Right ventricle myocardium inferior (tissue), 1 donor: ENCODE measurements at places on chromosomes 7 and 10. TPM values are rescaled to one million over a fixed set of nuclear protein-coding genes. Genes with fewer than 3 reads are reported as not detected.

INPP5A gene
- 108 TPM for total RNA-seq

CRTAC1 gene
- 1.5 TPM for total RNA-seq

PON3 gene
- 0.57 TPM for total RNA-seq

- no peak for DNase-seq
Observed at GRCh38 chr10:11433657-11434056, 177.8 kb downstream of the USP6NL start.

GRCh38 chr7:112495156-112495788 lies 14.5 kb downstream of the LSMEM1 start:
- DNase-seq: no peak

DNA sequence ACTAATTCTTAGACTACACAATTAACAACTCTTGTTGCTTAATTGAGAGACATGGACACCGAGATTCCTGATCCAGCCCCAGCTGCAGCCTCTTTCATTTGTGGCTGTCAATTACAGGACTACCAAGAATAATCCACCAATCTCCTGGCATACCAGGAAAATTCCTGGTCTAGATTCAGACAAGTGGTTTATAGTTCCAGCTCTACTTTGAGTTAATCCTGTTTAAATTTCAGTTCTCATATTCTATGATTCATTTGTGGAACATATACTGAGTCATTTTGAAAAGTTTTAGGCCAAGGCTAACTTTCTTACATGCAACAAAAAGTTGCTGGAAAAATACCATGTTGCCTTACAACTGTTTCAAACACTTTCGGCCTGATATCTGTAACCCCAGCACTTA lies 253.5 kb downstream of the MAGI2 start:
- DNase-seq: no peak

- no peak for DNase-seq
Observed at GRCh38 chr7:18874880-18875279, 242.6 kb downstream of the TWIST1 start.

DNA sequence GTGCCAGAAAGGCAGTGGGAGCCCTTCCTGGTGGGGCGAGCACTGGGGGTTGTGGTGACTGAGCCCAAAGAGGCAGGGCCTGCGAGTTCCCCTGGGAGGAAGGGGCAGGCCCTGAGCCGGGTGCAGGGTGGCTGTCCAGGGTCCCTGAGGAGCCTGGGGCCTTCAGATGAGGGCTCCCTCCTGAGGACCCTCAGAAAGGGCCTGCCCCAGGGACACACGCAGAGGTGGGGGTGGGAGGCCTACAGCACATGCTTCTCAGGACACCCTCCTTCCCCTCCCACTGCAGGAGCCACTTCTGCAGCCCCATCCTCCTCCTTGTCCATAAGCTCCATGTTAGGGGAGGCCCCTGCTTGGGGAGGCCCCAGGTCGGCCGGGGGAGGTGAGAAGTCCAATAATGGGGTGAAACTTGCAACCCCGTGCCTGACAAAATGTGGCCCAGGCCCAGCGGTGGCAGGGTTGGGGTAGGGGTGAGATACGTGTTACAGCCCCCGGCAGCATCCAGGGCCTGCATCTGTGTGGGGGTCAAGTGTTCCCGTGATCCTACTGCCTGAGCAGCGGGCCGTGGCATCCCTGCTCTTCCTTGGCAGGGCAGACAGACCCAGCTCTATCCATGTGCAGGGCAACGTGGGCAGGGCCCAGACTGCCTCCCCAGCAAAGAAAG lies 31.8 kb upstream of the RET start:
- DNase-seq: no peak

DNA sequence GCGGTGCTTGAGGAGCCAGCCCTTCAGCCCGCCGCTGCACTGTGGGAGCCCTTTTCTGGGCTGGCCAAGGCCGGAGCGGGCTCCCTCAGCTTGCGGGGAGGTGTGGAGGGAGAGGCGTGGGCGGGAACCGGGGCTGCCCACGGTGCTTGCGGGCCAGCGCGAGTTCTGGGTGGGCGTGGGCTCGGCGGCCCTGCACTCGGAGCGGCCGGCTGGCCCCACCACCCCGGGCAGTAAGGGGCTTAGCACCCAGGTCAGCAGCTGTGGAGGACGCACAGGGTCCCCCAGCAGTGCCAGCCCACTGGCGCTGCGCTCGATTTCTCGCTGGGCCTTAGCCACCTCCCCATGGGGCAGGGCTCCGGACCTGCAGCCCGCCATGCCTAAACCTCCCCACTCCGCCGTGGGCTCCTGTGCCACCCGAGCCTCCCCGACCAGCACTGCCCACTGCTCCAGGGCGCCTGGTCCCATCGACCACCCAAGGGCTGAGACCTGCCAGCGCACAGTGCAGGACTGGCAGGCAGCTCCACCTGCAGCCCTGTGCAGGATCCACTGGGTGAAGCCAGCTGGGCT lies 9.5 kb upstream of the GSTO1 start:
- no peak for DNase-seq

DNA sequence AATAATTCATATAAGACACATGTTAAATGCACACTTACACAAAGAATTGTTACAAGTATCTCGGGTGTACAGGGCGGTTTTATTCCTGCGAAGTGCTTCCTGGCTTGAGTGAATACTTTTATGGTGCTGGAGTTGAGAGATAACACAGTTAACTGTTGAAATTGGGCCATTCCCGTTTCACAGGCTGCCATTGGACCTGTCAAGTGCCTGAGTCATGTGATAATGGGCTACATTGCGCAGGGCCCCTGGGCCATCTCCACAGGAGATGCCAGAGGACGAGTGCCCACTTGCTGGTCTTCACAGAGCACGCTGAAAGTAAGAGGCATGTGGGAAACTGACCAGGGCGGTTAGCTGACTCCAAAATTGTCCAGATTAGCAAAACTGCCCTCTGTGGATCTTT lies 4.8 kb downstream of the FBH1 start:
- DNase-seq: no peak

- no peak for DNase-seq
Observed at GRCh38 chr7:73966062-73966940, 61.7 kb upstream of the ELN start.

- no peak for DNase-seq
Observed at GRCh38 chr7:145088111-145088745, 252.4 kb upstream of the TPK1 start.

TFR2 gene
- total RNA-seq: 0.22 TPM

WAPL gene
- 21.5 TPM for total RNA-seq

DNA sequence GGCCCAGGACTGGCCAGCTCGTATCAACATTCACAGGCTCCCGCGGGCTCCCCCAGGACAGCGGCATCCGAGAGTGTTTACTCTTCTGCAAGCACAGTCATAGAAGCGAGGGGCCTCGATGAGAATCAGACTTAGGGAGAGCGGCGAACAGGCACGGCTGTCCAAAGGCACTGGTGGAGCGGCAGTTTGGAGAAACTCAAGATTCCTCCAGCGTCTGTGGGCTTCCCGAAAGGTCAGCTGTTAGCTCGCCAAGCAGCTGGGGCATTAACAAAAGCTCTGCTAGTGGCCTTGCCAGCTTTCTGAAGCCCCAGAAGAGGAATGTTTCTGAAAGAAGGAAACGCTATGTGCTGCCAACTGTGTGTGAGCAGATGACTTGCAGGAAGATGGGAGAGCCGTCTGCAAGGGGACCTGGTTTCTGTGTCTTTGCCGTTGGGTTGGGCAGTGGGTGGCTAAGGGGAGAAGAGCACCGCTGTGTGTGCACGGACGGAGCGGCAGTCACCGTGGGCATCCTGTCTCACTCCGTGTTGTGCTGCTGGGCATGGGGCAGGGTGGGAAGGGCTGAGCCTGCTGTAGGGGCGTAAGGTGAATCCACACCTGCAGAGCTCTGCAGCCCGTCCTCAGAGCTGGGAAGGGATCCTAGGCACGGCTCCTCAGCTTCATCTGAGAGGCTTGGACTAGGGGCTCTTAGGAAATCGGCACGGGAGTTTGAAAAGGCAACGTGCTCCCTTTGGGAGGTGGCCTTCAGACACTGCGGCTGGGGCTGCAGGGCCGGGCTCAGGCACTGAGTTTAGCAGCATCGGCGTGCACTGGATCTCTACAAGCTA lies 42.1 kb downstream of the AMZ1 start:
- DNase-seq: peak; percentile 56

DNA sequence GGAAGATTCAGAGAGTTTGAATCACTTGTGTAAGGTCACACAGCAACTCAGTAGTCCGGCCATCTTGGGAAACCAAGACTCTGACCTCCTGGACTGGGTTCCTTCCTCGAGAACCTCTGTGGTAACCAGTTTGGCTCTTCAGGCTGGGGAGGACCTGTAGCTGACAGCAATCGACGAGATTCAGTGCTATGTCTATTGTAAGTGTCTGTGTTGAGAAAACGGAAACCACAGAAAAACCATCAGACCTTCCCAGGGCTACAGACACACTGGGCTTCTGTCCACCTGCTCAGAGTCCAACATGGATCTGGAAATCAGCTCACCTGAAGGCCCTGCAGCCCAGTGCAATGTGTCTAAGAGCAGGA lies 403.7 kb downstream of the RPS24 start:
- DNase-seq: no peak

UCMA gene
- total RNA-seq: not detected

- DNase-seq: no peak
Observed at GRCh38 chr7:21243265-21243664, 184.6 kb upstream of the SP4 start.

- no peak for DNase-seq
Observed at GRCh38 chr10:28008054-28008453, 9.2 kb upstream of the ODAD2 start.

DNA sequence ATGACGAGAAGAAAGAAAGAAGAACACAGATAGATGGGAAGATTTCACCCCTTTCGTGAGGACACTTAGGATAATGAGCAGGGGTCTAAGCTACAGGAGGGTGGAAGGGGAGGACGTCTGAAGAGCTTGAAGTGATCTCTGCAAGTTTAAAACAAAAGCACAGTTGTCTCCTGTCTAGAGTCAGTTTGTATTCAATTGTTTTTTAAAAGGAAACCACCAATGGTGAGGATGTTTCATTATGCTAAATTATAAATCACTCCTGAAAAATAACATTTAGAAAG lies 85.9 kb downstream of the ADAM12 start:
- no peak for DNase-seq

GRCh38 chr7:100975371-100975821 lies 6.0 kb downstream of the MUC12 start:
- DNase-seq: no peak

GRCh38 chr10:45256246-45256645 lies 59.2 kb downstream of the OR13A1 start:
- no peak for DNase-seq

DNA sequence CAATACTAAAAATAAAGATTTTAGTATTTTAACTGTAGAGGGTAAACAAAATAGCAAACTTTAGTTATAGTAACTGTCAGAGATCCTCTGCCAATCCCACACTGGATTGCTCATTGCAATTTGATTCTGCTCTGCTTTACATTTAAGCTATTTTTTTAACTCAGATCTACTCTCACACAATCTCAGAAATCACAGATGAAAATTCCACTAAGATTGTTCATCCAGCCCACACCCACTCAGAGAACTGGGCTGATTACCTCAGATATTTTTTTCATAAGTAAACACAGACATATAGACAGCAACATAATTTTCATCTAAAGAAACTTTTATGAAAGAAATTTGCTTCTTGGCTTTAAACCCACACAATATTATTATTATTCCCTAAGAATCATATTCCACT lies 7.0 kb downstream of the OSBPL3 start:
- no peak for DNase-seq

CTAGE4 gene
- 0.30 TPM for total RNA-seq

DNA sequence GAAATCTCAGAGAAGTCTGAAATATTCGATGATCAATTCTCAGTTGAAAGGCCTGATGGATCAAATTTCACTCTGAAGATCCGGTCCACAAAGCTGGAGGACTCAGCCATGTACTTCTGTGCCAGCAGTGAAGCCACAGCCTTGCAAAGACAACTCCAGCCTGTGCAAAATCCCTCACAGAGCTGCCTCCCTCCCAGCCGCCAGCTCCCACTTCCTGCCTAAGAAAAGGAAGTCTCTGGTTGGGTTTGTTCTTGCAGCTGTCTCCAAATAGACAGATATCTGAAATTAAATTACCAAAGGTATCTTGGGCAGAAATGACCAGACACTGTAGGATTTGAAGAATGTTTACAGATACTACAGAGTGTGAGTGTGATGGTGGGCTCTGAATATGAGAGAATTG lies 43.4 kb upstream of the PRSS58 start:
- DNase-seq: no peak

UNC5B gene
- total RNA-seq: 13.1 TPM

HMX3 gene
- not detected for total RNA-seq

DNA sequence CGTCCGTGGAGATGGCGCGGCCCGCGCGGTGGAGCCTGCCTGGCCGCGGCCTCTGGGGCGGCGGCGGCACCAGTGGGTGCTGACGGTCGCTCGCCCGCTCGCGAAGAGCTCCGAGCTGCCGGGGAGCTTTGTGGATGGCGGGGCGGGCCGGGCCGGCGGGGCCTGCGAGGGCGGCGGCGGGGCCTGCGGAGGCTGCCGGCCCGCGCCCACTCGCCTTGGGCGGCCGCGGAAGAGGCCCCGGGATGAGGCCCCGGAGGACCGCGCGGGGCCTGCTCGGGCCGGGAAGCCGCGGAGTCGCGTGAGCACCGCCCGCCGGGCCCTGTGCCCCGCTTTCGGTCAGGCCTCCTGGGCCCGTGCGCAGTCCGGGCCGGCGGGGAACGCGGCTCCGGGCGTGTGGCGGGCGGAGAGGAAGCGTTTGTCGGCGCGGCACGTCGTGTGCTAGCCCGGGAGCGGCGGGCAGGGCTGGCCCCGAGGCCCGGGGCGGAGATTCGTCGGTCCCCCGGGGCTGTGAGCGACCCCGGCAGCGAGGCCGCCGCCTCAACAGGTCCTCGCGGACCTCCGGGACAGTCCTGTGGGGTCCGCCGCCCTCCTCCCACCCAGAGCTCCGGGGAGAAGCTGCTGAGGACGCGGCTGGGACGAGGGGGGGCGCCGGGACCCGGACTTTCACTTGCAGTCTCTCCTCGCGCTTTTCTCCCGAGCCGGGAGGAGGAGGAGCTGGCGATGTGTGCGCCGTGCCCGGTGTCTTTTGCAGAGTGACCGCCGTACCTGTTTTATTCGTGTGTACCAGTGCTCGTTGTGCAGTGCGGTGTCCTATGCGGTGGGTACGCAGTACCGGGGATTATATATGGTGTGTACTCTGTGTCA lies 578 bp downstream of the ZMYND11 start:
- DNase-seq: peak; percentile 85

- DNase-seq: no peak
Observed at GRCh38 chr10:126609566-126609965, 60.9 kb downstream of the C10orf90 start.

DNA sequence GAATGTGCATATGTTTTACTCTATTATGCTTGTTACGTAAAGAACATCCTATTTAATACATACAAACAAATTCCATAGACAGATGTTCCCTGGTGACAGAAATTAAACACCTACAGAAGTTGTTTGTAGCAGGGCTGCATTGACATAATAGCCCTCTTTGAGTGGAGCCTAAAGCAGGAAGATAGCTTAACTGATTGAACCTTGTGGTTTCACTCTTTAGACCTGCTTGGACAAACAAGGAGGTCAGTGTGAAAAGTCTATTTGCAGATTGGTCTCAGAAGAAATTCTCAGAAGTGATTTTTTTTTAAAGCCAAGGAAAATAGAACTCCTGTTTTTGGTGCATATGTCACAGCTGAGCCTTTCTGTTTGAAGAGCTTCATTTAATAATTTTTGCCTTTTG lies 121.3 kb downstream of the PPP1R9A start:
- DNase-seq: no peak
